ENCODE measurements at places on chromosomes 7 and 10.
A peak's percentile ranks its signal among the peaks of the same experiment; 100 is the strongest.

GRCh38 chr10:123249894-123250293 lies 95.7 kb downstream of the BUB3 start:
- H3K4me1 ChIP-seq: no peaks in the 10 kb centered on the region
- no peaks in the 10 kb centered on the region for H3K36me3 ChIP-seq
- H3K4me3 ChIP-seq: no peak overlapping the region
- DNase-seq: no peak

DNA sequence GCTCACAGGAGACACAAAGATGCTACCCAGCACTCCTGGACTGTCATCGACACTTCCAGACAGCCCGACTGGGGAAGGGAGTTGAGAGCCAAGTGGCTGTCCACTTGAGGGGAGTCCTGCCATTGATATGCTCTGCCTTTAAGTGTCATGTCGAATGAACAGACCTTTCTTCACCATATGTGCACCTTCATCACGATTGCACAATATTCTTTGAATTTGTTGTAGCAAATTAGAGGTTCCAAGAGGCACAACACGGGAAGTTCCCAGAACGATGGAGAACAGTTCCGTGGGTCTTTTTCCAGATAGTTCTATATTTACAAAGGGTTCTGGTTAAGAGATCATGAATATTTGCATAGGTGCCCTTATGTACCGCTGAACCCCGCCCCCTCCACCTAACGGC lies 16.0 kb downstream of the SLC18A2 start:
- H3K36me3 ChIP-seq: no peaks in the 10 kb centered on the region
- H3K27ac ChIP-seq: no peak overlapping the region
- H3K27me3 ChIP-seq: no peaks in the 10 kb centered on the region
- no peaks in the 10 kb centered on the region for H3K4me1 ChIP-seq
- no peak for DNase-seq
- no peak overlapping the region for H3K4me3 ChIP-seq

DNA sequence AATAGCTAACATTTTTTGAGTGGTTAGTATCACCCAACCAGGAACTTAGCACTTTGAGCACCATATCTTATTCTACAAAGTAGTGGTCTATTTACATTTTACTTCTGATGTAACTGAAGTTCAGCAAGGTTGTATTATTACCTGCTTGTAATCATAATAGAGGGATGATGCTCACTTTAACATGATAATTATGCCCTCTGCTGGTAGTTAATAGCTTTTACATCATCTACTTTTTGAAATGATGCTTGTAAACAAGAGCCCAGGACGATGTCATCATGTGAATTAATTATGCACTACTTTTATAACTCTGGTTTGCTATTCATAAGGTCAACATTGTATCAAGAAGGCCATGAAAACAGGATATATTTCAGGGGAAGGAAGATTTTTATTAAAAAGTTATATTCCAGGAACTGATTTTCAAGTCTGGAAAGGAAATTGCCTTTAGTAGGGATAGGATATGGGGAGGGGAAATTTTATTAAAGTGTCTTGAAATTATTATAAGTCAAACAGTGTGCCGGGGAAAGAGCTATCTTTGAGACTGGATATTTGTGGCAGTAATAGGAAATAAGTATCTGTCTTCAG lies 80.3 kb upstream of the SCIN start:
- no peaks in the 10 kb centered on the region for H3K36me3 ChIP-seq
- DNase-seq: no peak
- no peak overlapping the region for H3K27ac ChIP-seq
- no peaks in the 10 kb centered on the region for H3K27me3 ChIP-seq

- no peaks in the 10 kb centered on the region for H3K36me3 ChIP-seq
- no peak overlapping the region for H3K27ac ChIP-seq
- DNase-seq: no peak
Observed at GRCh38 chr7:126185959-126186580, 1066.7 kb downstream of the GRM8 start.

GRCh38 chr10:35355971-35356724 lies 19.8 kb downstream of the CCNY start:
- DNase-seq: no peak
- H3K4me3 ChIP-seq: no peak overlapping the region
- H3K36me3 ChIP-seq: no peaks in the 10 kb centered on the region

DNA sequence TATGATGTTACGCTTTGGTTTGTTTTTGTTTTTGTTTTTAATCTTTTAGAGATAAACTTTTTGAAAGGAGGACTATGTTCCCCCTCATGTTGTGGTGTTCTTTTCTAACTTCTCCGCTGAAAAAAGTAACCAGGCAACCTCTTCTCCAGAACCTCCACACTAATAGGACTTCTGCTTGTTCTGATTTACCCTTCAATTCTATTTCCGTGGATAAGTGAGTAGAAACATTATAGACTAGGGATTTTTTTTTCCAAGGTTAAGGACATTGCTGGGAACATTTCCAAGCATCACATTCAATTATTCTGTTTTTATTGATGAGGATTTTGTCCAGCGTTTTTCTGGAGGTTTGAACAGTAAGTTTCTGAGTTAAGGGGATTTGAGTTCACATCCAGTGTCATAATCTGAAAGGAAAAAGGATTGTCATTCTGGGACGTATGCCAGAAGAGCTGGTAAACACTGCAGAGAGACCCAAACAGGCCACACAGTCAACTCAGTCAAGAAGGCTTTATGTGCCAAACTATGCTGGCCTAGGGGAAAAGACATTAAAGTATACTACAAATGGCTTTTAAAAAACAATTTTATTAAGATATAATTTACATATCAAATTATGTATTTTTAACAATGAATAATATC lies 28.3 kb upstream of the RALA start:
- no peaks in the 10 kb centered on the region for H3K27me3 ChIP-seq
- peaks cover 9% of the 10 kb centered on the region for H3K4me1 ChIP-seq
- no peak overlapping the region for H3K27ac ChIP-seq
- DNase-seq: no peak

- H3K36me3 ChIP-seq: no peaks in the 10 kb centered on the region
- H3K27me3 ChIP-seq: no peaks in the 10 kb centered on the region
- no peak for DNase-seq
- no peak overlapping the region for H3K4me3 ChIP-seq
- H3K27ac ChIP-seq: no peak overlapping the region
Observed at GRCh38 chr7:37379546-37380277, 69.0 kb downstream of the ELMO1 start.

GRCh38 chr10:23065181-23065948 lies 30.0 kb upstream of the MSRB2 start:
- no peak overlapping the region for H3K4me3 ChIP-seq
- H3K27me3 ChIP-seq: peaks cover 5% of the 10 kb centered on the region
- no peaks in the 10 kb centered on the region for H3K36me3 ChIP-seq
- no peaks in the 10 kb centered on the region for H3K4me1 ChIP-seq

DNA sequence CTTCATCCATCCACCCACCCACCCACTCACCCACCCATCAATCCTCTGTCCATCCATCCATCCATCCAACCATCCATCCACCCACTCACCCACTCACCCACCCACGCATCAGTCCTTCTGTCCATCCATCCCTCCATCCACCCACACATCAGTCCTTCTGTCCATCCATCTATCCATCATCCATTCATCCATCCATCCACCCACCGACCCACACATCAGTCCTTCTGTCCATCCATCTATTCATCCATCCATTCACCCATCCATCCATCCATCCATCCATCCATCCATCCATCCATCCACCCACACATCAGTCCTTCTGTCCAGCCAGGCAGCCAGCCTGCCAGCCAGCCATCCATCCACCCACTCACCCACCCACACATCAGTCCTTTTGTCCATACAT lies 15.8 kb upstream of the GRIFIN start:
- DNase-seq: no peak
- H3K27me3 ChIP-seq: no peaks in the 10 kb centered on the region
- no peak overlapping the region for H3K4me3 ChIP-seq
- no peaks in the 10 kb centered on the region for H3K36me3 ChIP-seq
- no peaks in the 10 kb centered on the region for H3K4me1 ChIP-seq
- H3K27ac ChIP-seq: no peak overlapping the region

DNA sequence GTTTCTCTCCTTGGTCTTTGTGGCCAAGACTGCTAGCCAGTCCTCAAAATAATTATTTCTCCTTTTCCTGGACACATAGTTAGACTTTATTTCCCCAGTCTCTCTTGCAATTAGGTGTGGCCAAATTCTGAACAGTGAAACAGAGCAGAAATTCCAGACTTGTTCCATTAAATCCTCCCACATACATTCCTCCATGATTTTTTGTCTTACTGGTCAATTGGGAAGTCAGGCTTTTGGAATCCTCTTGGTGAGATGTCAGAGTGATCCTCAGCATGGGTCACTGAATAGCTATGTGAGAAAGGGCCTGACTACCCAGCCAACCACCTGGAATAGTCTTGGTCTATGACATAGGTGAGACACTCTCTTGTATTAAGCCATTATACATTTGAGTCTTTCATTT lies 164.2 kb downstream of the DGKI start:
- H3K27ac ChIP-seq: no peak overlapping the region
- no peaks in the 10 kb centered on the region for H3K36me3 ChIP-seq
- H3K27me3 ChIP-seq: peaks cover 4% of the 10 kb centered on the region
- no peaks in the 10 kb centered on the region for H3K4me1 ChIP-seq

DNA sequence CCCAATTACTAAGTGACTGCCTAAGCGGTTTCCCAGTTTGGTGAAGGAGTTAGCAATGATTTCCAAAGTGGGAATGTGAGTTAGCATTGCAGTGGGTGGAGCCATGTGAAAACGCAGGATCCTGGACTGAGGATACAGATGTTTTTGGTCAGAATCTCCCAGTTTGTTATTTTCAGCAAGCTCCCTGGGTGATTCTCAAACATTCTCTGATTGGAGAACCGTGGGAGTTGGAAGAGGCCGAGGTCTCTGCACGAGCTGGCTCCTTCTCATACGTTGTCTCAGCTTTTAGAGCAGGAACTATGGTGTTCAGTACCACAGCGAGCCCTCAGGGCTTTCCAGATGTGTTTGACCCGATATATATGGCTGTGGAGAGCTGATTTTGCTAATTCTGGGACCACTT lies 396.5 kb upstream of the NPVF start:
- no peak overlapping the region for H3K27ac ChIP-seq
- H3K4me3 ChIP-seq: no peak overlapping the region
- no peak for DNase-seq
- peaks cover 9% of the 10 kb centered on the region for H3K27me3 ChIP-seq

DNA sequence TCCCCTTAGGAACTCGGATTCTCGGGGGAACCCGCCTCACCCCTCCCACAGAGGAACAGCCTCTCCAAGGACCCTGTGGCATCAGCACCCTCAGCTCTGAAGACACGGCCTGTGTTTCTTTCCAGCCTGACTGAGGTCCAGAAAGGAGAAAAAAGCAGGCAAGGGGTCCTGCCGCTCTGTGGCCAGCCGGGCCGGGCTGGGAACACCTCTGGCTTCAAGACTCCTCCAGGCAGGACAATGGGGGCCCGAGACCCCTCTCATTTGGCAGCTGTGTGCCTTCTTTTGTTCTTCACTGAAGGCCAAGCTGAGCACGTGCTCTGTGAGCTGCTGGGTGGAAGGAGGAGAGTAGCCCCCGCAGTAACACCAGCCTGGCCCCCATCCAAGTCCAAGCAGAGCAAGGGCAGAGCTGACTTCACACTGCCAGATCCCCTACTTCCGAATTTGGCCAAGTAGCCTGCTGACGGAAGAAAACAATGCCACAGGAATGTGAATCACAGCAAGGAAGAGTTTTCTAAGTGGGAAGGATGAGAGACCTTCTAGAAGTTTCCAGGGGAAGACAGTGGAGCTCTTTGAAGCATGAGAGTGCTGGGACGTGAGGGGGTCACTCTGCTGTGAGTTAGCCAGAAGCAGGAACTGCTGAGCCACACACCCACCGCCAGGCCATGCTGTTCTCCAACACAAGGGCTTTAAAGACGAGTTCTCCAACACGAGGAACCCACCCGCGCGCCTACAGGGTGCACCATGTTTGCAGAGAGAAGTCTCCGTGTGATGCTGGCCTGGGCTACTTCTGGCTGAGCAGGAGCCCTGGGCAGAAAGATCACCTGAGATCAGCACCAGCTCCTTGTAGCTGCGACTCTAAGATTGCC lies 3.1 kb downstream of the CNPY1 start:
- DNase-seq: no peak
- no peak overlapping the region for H3K4me3 ChIP-seq
- H3K36me3 ChIP-seq: no peaks in the 10 kb centered on the region
- H3K27me3 ChIP-seq: peaks cover 10% of the 10 kb centered on the region

- no peak overlapping the region for H3K4me3 ChIP-seq
- no peaks in the 10 kb centered on the region for H3K27me3 ChIP-seq
- no peaks in the 10 kb centered on the region for H3K36me3 ChIP-seq
- peaks cover 35% of the 10 kb centered on the region for H3K4me1 ChIP-seq
- H3K27ac ChIP-seq: peak overlapping the region; percentile 90
Observed at GRCh38 chr10:11424456-11425295, 186.8 kb downstream of the USP6NL start.

DNA sequence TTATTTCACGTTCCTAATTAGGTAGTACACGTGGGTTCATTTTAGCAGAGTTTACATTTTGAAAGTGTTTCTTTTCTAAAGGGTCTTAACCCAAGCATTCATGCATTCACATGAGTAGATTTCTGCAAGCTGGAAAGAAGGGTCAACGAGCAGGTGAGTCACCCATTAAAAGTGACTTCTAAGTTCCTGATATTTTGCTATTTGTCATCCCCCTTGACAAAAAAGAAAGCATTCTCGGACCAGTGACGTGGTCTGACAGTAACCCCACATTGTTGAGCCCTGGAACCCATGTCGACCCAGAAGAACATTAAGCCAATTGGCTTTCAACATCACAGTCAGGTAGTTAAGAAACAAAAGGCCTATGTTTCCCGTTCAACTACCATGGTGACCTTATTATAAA lies 49.6 kb downstream of the ABCB5 start:
- no peak for DNase-seq
- H3K27ac ChIP-seq: no peak overlapping the region
- H3K27me3 ChIP-seq: no peaks in the 10 kb centered on the region
- H3K4me3 ChIP-seq: no peak overlapping the region

DNA sequence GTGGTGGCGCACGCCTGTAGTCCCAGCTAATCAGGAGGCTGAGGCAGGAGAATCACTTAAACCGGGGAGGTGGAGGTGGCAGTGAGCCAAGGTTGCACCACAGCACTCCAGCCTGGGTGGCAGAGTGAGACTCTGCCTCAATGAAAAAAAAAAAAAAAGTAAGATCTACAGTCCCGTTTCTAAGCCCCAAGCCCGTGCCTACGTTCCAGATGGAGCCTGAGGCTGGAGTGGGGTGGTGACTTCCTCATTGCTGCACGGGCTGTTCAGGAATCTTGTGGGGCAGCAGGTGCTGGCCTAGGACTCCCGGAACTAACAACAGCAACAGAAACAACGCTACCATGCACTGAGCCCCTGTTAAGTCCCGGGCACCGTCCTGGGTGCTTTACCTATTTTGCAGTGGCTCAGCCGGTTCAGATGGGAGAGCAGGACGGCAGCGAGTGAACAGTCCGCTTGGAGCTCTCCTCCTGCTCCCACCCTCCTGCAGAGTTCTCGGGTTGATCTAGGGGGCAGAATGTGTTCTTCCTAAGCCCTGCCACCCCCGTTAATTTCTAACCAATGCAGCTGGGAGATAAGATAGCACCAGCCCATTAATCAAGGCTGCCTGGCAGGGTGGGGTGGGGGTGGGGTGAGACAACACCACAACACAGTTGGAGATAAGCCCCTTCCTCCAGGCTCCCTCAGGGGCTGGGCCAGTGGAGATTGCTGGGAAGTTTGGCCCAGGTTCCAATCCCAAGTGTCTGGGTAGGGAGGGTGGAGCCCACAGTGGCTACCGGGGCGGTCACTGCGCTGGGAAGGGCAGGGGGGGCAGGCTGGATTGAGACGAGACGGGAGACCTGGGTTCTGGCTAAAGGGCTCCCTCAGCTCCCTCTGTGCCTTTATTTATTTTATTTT lies 17.0 kb upstream of the SFRP5 start:
- no peaks in the 10 kb centered on the region for H3K27me3 ChIP-seq
- H3K36me3 ChIP-seq: no peaks in the 10 kb centered on the region
- H3K27ac ChIP-seq: no peak overlapping the region
- DNase-seq: no peak

GRCh38 chr7:48101968-48102367 lies 12.9 kb downstream of the UPP1 start:
- no peaks in the 10 kb centered on the region for H3K27me3 ChIP-seq
- H3K36me3 ChIP-seq: no peaks in the 10 kb centered on the region
- no peak overlapping the region for H3K27ac ChIP-seq
- H3K4me1 ChIP-seq: no peaks in the 10 kb centered on the region
